Fibroblast of upper back skin (primary cell): ENCODE measurements at places on chromosomes 4 and X.
A peak's percentile ranks its signal among the peaks of the same experiment; 100 is the strongest.

GRCh38 chrX:151543706-151544105 lies 19.8 kb upstream of the PASD1 start:
- no peak for DNase-seq

DNA sequence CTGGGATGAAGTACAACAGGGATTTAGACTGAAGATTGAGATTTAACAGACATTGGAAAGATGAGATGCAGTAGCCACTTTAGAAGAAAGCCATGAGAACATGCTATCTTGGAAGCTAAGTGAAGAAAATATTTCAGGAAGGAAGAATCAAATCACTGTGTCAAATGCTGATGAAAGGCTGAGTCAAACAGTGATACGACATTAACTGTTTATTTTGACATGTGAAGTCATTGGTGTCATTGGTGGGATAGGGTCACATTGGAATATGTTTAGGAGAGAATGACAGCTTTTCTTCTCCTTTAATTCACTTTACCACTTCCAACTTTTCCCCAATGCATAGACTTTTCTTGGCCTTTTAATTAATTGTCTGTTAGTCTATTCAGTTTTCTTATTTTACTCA lies 653.0 kb upstream of the BOD1L1 start:
- no peak for DNase-seq

DNA sequence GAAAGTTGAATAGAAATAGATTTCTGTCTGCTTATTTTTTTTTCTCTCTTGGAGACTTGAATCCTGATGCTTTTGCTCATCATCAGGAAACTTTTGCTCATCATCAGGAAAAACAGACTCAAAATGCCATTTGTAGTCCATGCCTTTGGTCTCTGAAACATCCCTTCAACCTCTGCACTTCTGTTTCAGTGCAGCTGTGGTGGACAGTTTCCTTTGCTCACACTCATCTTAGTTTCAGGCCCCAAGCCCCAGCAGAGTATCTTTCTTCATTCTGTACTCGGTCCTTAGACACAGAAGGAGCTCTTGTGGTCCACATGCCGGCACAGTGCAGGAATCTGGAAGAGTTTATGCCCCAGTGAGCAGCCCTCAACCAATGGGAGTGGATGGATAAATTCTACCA lies 337.9 kb downstream of the PPP3CA start:
- DNase-seq, result no peak

DNA sequence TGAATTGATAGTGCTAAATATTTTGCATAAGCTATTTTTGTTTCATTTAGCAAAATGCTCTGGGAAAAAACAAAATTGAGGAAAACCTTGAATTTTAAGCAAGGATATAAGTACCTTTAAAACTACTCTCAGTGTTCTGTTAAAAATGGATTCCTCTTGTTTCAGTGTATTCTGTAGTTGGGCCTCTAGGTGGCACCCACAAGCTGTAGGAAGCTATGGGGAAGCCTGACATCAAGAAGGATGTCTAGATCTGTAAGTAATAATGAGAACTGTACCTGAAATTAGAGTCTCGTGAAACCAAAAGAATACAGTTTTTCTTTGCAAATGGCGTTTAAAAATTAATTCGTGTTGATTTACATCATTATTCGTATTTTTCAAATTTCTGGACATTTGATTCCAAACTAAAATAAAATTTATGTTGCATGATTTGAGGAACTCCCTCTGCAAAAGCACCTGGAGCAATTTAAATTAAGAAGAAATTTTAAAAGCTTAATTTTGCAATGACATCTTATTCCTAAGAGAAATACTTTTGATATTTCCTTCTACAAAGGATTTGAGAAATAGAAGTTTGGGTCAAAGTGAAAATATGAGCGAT lies 51.2 kb downstream of the TMPRSS11E start:
- DNase-seq, result peak; percentile 55

DNA sequence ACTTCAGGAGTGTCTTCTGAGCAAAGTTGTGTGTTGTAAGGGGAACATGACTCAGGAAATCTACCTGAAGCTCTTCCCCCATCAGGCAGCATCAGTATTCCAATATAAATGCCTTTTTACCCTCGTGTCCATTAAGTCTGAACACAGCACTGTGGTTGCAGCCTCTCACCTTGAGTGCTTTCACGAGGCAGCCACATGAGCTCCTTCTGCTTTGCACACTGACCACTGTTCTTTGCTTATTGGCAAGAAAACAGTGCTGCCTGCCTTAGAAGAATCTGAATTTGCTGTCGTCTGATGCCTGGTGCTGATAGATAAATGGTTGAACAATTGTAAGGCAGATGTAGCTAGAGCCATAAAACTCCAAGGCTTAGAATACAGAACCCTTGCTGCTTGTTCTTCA lies 139.6 kb upstream of the WDR1 start:
- no peak for DNase-seq

GRCh38 chr4:121829511-121829910 lies 5.8 kb upstream of the CCNA2 start:
- peak; percentile 22 for DNase-seq

- peak; percentile 19 for DNase-seq
Observed at GRCh38 chr4:163554870-163555465, 60.5 kb downstream of the TMA16 start.

- DNase-seq, result peak; percentile 66
Observed at GRCh38 chrX:23902419-23902818, 5.3 kb downstream of the APOO start.

DNA sequence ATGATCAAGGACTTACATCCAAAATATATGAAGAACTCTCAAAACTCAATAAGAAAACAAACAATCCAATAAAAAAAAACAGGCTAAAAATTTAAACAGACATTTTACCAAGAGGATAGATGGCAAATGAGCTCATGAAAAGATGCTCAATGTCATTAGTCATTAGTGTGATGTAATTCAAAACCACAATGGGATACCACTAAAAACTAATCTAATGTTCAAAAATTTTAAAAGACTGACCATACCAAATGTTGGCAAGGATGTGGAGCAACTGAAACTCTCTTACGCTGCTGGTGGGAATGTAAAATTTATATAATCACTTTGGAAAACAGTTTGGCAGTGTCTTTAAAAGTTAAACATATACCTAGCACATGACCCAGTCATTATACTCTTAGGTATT lies 43.7 kb downstream of the RPS6KA6 start:
- DNase-seq, result no peak

- DNase-seq, result no peak
Observed at GRCh38 chrX:139766545-139766983, 58.6 kb upstream of the MCF2 start.

DNA sequence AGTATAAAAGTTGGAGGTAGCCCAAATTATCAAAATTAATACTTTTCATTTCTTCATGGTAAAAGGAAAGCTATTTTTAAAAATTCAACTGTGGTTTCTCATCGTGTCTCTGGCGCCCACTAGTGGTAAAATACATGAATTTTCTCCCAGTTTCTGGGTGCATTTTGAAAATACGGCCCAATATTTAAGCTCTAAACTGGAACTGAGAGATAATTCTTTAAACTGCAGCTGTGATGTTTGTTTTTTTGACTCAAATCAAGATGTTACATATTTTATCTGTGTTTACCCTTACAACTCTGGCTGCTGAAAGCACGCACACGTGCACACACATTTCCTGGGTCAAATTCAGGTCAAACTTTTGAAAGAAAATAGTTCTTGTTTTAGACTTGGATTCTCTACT lies 123.9 kb upstream of the ACSL4 start:
- no peak for DNase-seq

DNA sequence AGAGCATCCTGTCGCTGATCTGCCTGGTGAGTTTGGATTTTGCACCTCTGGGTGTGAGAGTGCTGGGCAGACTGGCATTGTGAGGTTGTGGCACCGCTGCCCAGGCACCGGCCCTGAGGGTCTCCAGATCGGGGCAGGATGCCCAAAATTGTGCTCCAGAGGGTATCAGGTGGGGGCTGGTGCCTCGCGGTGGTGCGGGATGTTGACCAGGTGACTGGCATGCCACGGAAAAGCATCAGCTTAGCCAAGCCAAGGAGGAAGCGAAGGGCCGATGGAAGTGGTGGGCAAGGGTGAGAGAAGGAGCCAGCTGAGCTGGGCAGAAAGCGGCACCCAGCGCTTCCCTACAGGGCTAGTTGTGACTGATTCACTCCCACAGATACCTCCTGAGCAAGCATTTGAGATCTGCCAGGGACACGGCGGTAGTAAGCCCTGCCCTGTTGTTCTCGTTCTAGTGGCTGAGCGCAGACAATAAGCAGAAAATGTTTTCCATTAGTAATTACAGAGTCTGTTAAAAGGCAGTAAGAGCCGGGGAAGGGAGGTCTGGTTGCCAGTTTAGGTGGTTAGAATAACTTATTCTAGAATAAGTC lies 809 bp downstream of the ZFP92 start:
- no peak for DNase-seq

DNA sequence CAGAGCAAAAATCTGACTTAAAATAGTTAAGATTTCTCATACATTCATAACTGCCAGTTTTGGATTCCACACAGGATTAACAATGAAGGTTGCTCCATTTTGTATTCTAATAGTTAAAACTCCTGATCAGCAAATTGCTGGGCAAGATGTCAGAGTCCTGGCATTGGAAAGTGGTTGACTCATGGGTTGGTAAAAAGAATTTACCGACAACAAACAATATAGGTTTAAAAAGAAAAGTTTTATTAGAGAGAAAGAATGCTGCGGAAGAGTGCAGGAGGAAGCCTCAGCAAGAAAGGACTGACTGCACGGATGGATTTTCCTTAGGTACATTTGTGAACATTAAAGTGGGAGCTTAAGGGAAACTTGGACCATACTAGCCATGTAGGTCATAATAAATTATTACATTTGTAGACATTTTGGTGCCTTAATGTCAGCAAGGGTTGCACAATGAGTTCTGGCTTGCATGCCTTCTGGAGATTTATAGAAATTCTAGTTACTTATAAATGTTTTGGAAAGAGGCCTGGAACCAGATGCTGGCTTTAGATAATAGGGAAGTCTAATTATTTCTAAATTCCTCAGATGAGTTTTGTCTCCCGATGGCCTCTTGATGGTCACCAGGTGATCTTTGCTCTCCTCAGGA lies 25.4 kb upstream of the IL2 start:
- peak; percentile 62 for DNase-seq

- no peak for DNase-seq
Observed at GRCh38 chr4:18127030-18127429, 105.5 kb upstream of the LCORL start.

DNA sequence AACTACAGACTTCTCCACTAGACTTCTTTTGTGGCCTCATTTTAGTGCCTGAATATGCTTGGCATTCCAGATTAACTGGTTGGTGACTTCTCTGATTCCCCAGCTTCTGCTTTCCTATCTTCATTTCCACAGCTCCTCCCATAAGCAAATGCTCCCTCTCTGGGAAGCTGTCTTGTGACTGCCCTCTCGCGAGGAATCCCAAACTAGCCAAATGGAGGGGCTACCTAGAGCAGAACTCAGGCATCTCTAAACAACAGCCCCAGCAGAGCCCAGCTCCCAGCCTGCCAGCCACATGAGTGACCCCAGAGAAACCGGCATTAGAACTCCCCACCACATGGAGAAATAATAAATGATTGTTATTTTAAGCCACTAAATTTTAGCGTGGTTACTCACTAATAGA lies 7.6 kb upstream of the VEGFD start:
- no peak for DNase-seq

DNA sequence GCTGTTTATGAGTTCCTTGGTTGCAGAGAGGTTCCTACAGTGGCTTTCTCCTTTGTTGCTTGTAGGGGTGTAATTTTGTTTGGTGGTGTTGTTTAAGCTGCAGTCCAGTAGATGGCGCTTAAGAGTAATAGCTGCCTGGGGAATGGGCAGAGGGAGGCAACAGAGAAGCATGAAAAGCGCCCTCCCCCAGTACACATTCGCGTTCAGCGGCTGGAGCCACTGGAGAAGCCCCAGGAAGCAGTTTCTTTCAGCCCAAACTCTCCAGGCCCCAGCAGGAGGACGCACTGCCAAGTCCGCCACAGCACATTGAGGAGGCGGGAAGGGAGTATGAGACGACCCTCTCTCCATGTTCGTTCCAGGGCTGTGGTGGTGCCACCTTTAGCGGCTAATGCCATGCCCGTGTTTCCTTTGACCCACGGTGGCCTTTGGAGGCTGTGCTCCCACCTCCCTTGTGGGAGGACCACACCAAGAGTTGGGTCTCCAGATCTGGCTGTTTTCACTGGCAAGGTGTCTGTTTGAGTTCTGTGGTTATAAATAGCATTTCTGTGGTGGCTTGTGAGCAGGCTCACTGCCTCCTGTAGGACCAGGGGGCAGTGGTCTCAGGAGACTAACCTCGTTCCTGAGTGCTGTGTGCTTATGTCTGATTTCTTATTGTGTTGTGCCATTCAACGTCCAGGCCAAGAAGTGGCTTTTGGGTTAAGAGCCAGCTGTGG lies 252.3 kb downstream of the ARHGAP10 start:
- DNase-seq, result peak; percentile 67

DNA sequence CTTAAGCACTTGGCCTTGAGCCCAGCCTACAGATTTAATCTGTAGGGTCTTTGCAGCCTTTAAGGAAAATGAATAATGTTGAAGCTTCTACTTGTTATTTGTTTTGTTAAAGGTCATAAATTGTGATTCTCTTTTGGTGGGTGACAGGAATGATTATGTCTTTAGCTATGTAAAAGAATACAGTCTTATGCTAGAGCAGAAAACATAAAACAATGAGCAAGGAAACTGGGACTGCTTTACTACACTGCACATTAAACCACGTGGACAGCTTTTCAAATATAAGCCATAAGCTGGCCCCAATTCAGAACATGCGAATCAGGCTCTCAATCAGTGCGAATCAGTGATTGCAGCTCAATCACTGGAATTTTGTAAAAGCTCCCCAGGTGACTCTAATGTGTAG lies 40.9 kb upstream of the TBC1D19 start:
- peak; percentile 64 for DNase-seq

DNA sequence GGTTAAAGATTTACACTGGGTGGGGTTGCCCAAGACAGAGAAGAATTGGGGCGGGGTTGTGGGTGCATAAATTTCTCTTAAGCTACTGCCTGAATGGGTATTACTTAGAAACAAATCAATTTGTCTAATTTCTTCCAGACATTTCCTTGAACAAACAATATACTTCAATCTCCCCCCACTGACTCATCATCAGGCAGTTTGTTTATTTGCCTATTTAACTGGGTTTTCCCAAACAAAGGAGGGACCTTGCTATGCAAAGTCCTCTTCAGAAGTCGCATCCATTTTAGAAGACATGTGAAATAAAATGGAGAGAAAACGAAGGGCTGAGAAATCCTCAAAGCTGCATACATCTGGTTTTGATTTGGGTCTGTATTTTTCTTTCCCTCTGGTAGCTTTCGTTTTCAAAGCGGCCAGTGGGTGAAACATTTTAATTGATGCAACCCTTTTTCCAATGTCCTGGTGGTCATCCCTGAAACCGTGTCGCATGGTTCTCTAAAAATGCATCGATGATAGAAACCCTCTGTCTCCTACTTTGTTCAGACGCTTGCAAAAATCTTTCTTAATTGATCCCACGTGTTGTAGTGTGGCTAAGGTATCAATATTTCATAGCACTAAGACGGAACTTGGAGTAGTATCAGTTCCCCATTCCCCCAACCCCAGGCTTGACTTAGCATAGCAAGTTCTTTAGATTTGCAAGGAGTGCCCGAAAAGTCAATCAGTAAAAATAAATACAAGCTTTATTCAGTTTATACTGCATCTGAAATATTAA lies 115.1 kb upstream of the MXRA5 start:
- peak; percentile 64 for DNase-seq
